ENCODE measurements at places on chromosomes 7 and 10. TPM values are rescaled to one million over a fixed set of nuclear protein-coding genes. Genes with fewer than 3 reads are reported as not detected.

Gene SLC13A1
- not detected for total RNA-seq

Gene PON1
- total RNA-seq = not detected

Gene IL6
- 2.3 TPM for total RNA-seq

Gene CLDN3
- not detected for total RNA-seq

Gene PAX2
- not detected for total RNA-seq

Gene SFMBT2
- total RNA-seq = 5.8 TPM

Gene CREB5
- 12.4 TPM for total RNA-seq

Gene CPSF4
- total RNA-seq = 60.7 TPM

Gene ZNF736
- 14.7 TPM for total RNA-seq
